Activated CD4-positive, alpha-beta T cell treated with anti-CD3 and anti-CD28 coated beads, Interleukin-2, Interleukin-6, amounts not matched to agents 100 ng/mL and 50 ng/mL, durations not matched to agents 16 hours and 8 hours (primary cell): ENCODE measurements at places on chromosomes 4 and X.

- DNase-seq, result no peak
Observed at GRCh38 chr4:187499956-187500355, 495.6 kb upstream of the ZFP42 start.

- DNase-seq, result no peak
Observed at GRCh38 chr4:94540476-94540875, 88.7 kb downstream of the PDLIM5 start.

DNA sequence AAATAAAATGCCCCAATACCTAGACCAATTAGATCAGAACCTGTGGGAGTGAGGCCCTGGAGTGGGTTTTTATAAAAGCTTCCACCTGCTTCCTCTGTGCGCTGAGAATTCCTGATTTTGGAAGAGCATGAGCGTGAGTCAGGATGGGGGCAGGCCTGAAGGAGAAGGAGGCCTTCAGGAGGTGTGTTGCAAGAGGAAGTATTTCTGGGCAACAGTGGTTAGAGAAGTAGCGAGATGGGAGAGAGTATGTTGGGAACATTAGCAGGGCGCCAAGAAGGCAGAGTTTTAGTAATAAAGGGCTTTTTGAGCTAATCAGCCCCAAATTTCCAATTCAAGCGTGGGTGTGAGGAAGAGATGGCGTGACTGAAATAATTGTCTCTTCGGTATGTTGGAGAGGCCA, 349.8 kb downstream of the UNC5C start:
- DNase-seq, result no peak

DNA sequence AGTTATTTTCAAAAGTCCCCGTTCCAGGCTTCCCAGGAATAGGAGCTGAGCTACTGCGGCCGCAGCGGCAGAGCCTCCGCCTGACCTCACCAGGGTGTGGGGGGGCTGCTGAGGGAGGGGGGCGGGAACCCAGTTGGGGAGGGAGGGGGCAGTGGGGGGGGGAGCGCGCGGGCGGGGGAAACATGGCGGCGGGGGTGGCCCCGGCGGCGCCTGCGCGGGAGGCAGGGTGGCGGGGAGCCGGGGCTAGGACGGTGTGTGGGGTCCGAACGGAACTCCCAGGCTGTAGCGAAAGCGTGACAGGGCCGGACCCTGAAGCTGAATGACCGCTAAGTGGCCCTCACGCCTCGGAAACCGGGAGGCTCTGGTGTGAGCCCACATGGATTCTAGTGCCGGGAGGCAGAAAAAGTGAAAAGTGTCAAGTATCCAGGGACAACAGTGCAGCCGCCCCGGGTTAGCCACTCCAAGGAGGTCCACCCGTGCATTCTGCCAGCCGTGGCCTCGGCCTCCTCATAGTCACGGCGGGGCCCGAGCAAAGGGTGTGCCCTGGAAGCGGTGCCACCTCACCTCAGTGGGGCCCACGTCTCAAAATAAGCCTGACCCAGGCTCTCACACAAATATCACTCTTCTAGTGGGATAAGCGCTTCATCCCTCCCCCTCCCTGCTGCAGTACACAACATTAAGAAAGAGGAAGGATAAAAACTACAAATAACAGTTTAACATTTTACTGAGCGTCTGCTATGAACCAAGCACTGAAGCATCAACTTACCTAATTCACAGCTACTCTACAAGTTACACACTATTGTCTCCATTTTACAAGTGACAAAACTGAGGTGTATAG, at the start of gene KLHL13:
Gene KLHL13, minus strand, starts transcription at position 98 of the 838 bp plus-strand sequence. CDS start 88,337 bp downstream, outside the sequence.
- DNase-seq, result peak; percentile 9

DNA sequence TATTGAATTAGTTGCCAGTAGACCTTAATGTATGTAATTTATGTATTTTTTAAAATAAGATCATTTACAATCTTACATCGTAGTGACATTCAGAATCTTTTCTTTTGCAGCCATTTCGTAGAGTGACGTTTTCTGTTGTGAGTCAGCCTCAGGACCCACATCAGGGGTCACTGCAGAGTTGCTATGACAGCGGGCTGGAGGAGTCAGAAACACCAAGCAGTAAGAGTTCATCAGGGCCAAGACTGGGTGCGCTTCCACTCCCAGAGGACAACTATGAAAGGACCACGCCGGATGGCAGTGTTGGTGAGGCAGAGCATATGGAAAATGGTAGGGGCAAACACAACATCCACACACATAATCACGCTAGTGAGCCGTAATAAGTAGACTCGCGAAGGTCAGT, 199.9 kb downstream of the PCDH7 start:
- DNase-seq, result no peak

GRCh38 chrX:42246814-42247213, 323.5 kb upstream of the CASK start:
- DNase-seq, result no peak

GRCh38 chrX:17931855-17932254, 70.8 kb upstream of the RAI2 start:
- DNase-seq, result no peak

DNA sequence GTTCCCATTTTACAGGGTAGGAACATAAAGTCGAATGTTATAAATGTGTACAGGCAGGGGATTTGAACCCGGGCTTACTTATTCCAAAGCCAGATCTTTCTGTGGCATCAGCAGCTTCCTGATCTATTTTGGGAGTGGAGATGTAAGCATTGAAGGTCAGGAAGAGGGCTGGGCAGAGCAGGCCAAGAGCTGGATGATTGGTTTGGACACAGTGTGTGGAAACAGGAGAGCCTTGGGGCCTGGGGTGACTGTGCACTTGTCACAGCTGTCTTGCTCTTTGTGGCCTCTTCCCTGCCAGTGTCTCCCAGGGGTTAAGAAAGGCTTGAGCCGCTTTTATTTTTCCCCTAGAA, 127.9 kb upstream of the ENPP6 start:
- DNase-seq, result no peak

- no peak for DNase-seq
Observed at GRCh38 chrX:153853180-153853901, 23.0 kb upstream of the PDZD4 start.

DNA sequence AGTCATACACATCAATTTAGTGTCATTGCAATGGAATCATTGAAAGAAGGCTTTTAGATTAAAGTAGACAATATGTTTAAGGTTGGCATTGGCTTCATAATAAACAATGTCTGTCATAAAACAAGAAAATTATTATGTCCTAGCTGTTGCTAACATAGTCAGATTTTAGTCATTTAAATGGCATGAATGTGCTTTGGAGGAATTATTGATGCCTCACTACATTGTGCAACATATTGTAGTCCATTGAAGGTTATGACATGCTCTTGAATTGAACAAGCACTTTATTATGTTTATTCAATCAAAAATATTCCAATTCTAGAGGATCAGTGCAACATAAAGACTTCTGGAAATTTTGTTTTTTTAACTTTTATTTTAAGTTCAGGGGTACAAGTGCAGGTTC, 489.8 kb upstream of the AMOT start:
- DNase-seq, result no peak

DNA sequence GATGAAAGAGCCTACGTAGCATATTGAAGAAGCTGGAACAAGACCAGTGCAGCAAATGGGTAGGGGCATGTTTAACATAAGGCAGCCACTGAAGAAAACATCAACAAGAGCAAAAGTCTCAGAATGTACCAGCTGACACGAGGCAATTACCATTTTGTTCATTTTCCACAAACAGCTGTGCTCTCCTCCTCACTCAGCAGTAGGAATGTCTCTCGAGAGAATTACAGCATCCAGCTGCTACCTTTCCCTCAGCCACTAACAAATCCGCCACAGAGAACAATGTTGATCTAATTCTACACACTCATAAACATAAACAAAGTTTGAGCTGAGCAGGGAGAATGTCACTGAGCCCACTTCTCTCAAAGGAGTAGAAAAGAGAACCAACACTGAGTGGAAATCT, 68.0 kb downstream of the OPHN1 start:
- DNase-seq, result no peak

GRCh38 chrX:41692162-41692749, 3.5 kb downstream of the GPR34 start:
- no peak for DNase-seq

- no peak for DNase-seq
Observed at GRCh38 chrX:100642290-100642689, 1.7 kb upstream of the SRPX2 start.

DNA sequence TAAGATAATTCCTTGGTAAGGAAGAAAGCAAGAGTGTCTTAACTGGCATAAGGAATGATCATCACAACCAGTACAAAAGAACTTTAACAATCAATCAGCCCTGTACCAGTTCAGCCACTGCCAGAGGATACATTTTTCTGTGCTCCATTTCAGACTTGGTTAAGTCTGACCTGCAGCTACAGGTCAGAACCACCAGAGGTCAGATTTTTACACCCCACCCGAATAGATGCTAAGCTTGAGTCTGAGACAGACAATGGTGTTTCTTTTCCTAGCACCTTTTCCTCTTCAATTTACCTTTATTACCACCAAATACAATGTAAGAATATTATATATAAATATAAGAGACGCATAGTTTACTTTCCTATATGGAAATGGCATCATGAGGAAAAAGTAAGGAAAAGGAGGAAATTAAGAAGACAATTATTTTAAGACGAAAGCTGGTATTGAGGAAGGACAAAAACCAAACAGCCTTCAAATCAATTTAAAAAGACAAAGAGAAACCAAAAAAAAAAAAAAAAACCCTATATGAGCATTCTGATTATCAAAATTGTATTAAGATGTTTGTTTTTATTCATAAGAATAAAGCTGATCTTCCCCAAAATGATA, 215.3 kb upstream of the TTC29 start:
- peak; percentile 49 for DNase-seq

- DNase-seq, result no peak
Observed at GRCh38 chrX:9746148-9746888, 19.3 kb downstream of the GPR143 start.

- DNase-seq, result no peak
Observed at GRCh38 chr4:98939438-98939837, 10.5 kb upstream of the EIF4E start.

DNA sequence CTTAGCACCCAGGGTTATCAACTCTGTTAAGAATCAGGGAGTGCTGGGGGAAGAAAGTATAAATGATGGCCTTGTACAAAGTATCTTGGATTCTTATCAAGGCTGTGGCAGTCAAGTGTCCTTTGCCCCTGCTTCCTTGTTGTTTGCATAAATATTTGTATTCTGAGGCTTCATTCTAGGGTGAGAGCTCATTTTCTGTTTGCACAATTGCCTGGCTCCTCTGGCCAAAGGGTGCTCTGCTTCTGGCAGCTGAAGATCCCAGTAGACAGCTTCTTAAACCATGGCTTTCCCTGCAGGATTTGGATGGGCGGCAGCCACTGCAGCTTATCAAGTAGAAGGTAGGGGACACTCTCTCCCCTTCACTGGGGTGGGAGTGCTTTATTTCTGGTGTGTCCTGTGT, at the start of gene GBA3:
Gene GBA3, plus strand, starts transcription at position 202 of the 400 bp plus-strand sequence.
- DNase-seq, result no peak

GRCh38 chr4:87240341-87240740, 19.9 kb upstream of the KLHL8 start:
- no peak for DNase-seq

- DNase-seq, result no peak
Observed at GRCh38 chr4:38255572-38255971, 295.4 kb downstream of the PTTG2 start.

GRCh38 chr4:142913461-142914030, 67.4 kb upstream of the INPP4B start:
- DNase-seq, result no peak

DNA sequence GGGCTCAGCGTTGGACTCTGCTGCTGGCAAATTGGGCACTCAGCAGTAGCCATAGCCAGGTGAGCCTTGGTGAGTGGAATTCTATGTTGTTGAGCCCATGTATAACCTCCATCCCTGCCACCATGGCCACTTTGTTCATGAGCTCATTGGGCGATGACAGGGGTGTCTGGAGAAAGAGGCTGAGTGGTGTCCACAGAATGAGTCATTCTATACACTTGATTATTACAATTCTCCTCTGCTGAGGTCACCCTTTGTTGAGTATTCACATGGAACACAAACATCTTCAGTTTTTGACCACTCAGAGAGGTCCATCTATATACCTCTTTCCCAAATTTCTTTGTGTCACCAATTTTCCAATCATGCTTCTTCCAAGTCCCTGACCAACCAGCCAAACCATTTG, 1341.7 kb downstream of the PCDH7 start:
- no peak for DNase-seq

GRCh38 chr4:147943159-147943638, 211.3 kb downstream of the ARHGAP10 start:
- peak; percentile 72 for DNase-seq

DNA sequence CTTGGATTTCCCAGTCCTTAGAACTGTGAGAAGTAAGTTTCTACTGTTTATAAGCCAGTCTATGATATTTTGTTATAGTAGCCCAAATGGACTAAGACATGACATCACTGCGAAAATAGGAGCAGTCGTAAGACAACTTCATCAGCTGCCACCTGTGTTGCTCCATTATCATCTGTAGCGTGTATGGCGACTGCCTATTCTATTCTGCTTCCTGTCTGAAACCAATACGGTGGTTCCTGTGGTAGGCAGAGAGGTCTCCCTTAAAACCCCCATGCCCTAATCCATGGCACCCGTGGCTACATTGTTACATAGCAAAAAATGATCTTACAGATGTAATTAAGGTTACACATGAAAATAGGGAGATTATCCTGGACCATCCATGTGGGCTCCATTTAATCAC, 105.4 kb upstream of the FAT1 start:
- DNase-seq, result no peak
